Fibroblast of villous mesenchyme (primary cell): ENCODE measurements at places on chromosomes 7 and 10.

- no peak for DNase-seq
Observed at GRCh38 chr7:132546366-132547127, 29.7 kb downstream of the PLXNA4 start.

DNA sequence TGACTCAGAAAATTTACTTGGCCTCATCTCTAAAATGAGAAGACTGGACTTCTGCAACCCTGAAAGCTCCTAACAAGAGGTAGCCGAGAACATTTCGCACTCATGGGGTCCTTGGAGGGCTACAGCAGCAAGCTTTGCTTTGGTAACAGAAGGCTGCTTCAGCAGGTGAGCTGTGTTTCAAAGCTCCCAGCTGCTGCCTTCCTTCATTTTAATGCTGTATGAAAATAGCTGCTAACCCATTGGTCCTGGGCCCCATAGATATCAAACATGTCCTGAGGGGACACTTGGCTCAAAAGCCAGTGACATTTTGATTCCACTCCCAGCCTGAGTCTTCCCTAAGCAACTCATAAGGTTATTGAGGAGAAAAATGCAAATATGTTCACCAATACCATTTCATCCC is 14.3 kb upstream of the MALSU1 start:
- no peak for DNase-seq

DNA sequence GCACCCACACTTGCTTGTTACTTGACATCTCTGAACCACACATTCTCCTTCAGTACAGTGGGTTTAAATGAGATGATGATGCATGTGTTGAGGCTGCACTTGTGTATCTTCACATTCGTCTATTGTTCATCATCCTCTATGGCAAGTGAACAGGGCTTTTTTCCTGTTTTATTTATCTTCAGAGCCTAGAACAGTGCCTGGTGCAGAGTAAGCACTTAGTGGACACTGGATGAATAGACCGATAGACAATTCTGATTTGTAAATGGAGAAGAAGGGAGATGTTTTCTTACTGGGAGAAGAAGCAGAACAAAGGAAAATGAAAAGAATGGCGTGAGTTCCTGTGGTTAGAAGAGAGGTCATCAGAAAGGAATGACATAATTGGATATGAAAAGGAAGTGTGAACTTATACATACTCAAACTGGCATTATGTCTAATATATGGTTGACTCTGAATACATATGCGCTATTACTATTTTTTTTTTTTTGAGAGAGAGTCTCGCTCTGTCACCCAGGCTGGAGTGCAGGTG is 99.7 kb downstream of the AVL9 start:
- DNase-seq, result no peak

DNA sequence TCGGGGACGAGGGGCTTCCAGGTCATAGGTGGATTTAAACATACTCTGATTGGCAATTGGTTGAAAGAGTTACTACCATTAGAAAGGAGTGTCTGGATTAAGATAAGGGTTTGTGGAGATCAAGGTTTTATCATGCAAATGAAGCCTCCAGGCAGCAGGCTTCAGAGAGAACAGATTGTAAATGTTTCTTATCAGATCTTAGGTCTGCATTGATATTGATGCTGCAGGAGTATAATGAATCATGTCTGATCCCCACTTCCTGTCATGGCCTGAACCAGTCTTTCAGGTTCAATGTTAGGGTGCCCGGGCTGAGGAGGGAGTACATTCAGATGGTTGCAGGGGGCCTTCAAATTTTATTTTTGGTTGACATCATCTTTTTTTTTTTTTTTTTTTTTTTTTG is 51.4 kb downstream of the SH3PXD2A start:
- DNase-seq, result no peak

DNA sequence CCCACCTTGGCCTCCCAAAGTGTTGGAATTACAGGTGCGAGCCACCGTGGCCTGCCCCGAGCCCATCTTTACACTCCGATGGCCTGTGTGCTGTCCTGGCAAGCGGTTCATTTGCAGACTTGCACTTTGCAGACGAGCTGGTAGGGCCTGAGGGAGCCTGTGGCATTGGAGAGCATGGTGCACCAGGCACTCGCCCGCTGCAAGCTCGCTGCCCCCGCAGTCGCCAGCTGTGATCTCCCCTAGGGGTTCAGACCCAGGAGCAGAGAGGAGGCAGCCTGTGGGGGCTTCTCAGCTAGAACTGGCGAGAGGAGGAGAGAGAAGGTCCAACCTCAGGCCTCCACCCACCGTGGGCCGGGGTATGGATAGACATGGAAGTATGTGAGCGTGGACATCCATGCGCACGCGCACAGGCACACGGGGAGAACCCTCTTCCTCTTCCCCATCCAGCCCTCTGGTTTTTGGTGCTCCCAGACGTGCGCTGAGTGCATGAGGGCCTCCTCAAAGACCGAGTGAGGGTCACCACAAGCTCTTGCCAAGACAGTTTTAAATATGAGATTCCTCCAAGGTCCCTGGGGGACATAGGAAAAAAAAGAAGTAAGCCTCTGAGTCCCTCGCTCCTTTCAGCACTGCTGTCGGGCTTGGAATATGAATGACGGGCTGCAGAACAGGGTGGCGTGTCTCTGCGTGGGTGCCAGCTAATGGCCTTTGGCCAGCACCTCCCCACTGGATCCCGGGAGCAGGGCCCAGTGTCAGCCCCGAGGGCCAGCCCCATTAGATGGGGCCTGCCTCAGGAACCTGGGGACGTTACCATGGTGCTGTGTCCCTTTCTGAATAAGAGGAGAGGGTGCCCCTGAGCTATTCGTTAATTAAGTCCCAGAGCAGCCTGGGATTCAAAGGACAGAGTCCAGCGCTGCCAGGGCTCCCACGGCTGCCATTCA is 15.1 kb upstream of the TTYH3 start:
- DNase-seq, result no peak

DNA sequence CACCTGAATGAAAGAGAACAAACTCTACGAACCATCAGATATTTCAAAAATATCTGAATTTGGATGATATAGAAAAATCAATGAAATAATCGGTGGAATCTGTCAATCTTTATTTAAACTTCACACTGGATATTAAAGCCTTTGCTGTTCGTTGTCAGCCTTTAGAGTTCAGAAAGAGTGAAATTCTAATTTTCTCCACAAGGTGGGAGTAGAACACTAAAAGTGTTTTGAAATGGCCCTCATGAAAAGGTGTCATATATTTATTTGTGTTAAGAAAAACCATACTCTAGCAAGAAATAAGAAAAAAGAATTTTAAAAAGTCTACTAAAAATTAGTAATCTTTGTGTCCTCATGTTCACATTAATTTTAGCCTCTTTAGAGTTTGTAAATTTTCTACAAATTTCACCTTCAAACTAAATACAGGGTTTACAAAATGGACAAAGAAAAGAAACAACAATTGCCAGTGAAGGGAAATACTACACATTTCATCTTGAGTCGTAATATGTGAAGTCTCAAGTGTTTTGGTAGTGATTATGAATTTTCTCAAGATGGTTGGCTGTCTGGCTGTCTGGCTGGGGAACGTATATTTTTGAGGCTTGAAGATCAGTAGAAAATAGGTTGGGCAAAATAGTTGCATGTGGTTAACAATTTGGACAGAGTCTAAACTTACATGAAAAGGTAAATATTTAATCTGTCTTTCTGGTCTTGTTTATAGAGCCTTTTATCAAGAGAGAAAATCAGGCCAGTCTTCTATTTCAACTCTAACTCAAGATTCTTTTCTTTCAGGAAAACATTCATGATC is 43.7 kb downstream of the DNAJB9 start:
- DNase-seq, result peak; percentile 60

DNA sequence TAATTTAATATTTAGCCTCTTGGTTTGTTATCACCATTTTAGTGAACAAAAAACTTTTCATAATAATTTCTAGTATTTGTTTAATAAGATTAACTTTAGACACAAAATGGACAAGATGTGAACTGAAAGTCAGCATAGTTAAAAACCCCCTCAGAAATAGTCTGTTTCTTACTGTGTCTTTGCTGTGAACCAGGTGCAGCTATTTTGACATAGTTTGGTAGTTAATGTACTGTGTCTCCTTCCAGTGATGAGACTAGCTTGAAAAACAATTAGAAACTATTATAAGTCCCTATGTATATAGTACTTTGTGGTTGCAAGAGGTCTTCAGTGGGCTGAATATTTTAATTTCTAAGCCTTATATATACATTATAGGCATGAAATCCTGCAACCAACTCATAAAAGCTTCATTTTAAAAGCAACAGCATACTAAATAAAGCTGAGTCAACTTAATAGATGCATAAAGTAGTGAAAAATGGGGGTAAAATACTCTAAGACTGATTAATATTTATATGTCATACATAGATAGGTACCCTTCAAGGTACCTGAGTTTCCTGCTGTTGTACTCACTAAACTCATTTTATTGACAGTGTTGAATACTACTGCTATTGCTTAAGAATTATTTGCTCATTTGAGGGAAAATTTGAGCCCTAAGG is 19.2 kb downstream of the DMTF1 start:
- no peak for DNase-seq

GRCh38 chr10:50604049-50604640 is 19.6 kb downstream of the SGMS1 start:
- peak; percentile 48 for DNase-seq

DNA sequence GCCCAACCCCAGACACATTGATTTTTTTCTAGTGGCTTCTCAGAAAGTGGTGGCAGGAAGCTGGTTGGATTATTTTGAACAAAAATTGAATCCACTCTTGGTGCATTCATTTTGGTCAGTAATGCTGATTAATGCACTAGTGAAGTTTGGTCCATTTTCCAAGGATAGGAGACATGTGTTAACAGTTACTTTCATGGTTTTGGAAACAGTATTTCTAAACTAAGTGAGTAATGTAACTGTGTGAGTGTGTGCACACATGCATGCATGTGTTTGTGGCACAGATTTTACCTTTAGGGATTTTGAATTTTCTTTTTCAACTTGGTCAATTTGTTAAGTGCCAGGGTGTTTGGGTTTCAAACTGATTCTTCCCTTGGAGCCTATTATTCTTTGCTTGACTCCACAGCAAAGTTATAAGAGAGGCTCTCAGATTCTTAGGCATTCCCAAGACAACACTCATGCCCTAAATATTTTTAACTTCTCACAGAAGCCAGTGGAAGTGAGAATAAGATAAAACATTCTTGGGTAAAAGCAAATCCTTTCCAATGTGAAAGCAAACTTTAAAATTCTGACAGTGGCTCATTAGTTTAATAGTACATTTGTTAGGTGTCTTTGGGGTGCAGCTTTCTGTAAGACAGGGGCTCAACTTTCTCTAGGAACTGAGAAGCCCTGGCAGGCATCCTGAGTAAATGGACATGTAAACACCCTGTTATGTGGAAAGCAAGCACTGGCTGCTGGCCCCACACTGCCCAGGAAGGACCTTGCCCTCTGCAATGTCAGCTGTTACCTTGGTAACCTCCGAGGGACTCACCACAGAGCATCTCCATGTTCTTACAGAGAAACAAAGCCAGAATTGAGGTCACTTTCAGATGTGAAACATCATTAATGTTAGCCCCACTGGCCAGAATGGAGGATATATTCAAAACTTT is 68.4 kb downstream of the ASAH2B start:
- DNase-seq, result no peak

GRCh38 chr7:78301407-78301806 is 502.8 kb downstream of the PHTF2 start:
- DNase-seq, result peak; percentile 2

DNA sequence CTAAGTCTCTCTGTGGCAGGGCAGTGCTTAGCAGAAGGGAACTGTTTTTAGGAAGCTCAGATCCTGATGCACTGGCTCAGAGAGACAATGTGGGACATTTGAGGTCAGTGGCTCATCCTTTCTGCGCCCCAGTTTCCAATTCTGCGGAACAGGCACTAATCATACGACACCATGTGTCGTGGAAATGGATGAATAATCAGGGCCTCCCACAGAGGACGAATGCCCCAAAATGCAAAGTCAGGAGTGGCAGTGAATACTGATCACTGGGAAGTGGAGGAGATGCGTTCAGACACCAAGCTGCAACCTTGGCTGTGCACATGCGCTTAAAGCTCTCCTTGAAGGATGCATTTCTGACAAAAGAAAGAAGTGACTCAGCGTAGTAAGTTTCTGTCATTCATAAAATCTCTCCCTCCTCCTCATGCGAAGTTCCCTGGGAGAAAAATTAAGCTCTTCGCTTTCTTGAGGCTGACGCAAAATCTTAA is 21.9 kb upstream of the ECHDC3 start:
- DNase-seq, result no peak

DNA sequence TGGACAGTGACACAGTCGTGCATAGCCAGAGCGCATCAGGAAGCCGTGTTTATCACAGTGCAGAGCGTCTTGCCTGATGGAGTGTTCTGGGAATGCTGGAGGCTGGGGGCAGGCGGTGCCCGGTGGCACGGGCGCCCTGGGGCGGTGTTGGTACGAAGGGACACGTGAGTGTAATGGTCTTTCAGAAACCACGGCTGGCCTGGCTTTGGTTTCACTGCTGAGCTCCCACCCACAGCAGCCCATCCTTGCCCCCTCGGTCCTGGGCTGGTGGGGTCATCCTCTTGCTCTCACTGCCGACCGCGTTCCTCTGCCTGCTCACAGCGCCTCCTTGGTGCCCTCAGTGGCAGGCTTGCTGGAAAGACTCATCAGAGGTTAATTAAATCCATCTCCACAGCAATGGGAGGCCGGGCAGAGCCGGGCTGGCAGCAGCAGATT is 50.6 kb downstream of the NKX6-2 start:
- DNase-seq, result no peak

- peak; percentile 43 for DNase-seq
Observed at GRCh38 chr7:142542942-142543341, 206.3 kb upstream of the PRSS1 start.

DNA sequence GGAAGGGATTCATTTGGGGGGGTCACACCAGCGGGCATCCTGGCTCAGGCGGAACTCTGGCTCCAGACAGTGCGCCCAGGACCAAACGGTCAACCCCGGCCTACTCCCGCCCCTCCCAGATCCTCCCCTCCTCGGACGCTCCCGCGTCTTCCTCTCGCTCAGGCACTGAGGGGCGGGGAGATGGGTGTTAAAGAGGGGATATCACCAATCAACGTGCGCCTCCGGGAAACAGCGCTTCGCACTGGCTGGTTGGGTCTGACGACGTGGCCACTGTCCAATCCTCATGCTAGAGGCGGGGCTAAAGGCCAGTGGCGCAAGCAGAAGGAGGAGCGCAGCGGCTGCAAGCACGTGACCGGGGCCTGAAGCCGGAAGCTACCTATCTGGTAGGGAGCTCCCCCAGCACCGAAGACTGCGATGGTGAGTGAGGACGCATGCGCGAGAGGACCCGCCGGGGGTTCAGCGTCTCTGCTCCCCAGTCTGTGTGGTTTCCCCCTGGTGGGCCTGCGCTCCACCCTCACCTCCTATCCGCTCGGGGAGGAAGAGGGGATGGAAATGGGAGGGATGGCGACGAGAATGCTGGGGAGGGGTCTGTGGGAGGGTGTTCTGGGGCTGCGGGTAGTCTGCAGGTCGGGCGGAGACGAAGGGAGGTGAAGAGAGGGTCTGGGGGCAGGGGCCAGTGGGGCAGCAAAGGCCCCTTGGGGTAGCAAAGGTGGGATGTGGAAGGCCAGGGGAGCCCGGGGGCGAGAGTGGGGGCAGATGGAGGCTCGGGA is at the start of gene LAMTOR4:
LAMTOR4 (plus strand) TSS at position 360 of the 770 bp plus-strand sequence; CDS start at position 415, 55 bp downstream.
- DNase-seq, result peak; percentile 99

- DNase-seq, result peak; percentile 75
Observed at GRCh38 chr10:93701866-93702209, 554 bp downstream of the FRA10AC1 start.

GRCh38 chr7:37248396-37248861 is 200.2 kb downstream of the ELMO1 start:
- no peak for DNase-seq
